ENCODE measurements at places on chromosomes 12 and 14. TPM values are rescaled to one million over a fixed set of nuclear protein-coding genes. Genes with fewer than 3 reads are reported as not detected.

SMAGP gene
- total RNA-seq, result 5.3 TPM

BEST3 gene
- not detected for total RNA-seq

RPL10L gene
- not detected for total RNA-seq

BEGAIN gene
- 0.23 TPM for total RNA-seq

CLEC1B gene
- total RNA-seq, result not detected

ADAMTS20 gene
- total RNA-seq, result not detected

MLXIP gene
- total RNA-seq, result 87.9 TPM

GPR33 gene
- total RNA-seq, result not detected

- no peak for DNase-seq
- H3K36me3 ChIP-seq, result no peaks in the 10 kb centered on the region
- peaks cover 16% of the 10 kb centered on the region for H3K27me3 ChIP-seq
- no peaks in the 10 kb centered on the region for H3K4me1 ChIP-seq
Observed at GRCh38 chr12:106584104-106585064, 1.6 kb downstream of the RFX4 start.

DNA sequence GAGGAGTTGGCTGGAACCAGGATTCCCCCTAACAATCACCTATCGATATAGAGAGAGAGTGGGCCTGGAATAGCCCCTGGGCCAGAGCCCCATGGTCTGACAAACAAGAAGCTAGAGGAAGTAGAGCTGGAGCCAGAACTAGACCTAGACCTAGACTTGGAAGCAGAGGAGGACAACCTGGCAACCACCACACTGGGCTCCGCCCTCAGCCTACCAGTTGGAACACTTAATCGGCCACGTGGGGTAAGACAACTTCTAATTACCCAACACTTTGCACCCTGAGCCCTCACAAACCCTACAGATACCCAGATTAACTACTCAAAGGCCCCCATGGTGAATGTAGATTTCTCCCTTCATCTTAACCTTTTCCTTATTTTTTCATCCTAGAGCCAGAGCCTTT lies 4.6 kb upstream of the PA2G4 start:
- H3K4me3 ChIP-seq, result no peak overlapping the region
- H3K36me3 ChIP-seq, result no peaks in the 10 kb centered on the region
- H3K27ac ChIP-seq, result no peak overlapping the region
- DNase-seq, result no peak
- H3K4me1 ChIP-seq, result peaks cover 25% of the 10 kb centered on the region

DNA sequence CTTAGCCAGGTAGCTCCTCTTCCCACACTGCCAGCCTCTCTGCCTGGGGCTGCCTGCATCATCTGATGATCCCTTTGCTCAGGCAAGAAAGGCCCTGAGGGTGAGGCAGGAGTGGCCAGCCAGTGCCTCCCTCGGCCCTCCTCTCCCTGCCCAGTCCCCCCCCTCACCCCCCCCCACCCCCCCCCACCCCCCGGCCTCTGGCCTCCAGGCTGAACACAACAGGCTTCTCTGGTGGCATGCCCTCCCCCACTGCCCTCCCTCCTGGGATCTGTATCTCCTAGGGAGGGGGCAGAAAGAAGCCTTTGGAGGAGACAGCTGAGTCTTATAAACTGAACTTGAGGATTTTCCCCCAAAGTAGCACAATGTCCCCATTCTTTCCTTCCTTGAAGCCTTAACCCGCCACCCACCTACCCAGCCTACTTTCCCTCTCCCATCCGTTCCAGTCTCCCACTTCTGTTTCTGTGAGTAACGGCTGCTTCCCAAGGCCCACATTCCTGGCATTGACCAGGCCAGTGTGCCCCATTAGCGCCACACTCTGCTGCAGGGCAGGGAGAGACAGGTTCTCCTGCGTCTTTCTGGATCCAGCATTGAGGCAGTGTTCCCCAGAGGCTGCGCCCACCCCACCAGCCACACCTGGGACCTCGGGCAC lies 82.1 kb downstream of the B4GALNT3 start:
- H3K4me3 ChIP-seq, result no peak overlapping the region
- peaks cover 41% of the 10 kb centered on the region for H3K27me3 ChIP-seq
- no peak for DNase-seq

DNA sequence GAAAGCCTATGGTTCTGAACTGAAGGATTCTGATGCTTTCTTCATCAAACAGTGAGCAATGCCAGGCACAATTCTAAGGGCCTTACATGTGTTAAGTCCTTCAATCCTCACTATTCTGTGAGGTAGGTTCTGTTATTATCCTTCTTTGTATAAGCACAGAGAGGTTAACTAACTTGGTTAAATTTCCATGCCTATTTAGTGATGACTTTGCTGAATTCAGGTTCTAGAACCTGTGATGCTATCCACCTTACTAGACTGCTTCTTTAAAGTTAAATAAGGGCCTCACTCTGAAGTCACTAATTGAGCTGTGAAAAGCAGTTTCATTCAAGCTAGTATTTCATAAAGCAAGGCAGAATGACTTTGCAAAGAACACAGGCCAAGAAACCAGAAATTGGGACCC lies 138.9 kb upstream of the PARP11 start:
- no peak for DNase-seq
- H3K27me3 ChIP-seq, result peaks cover 3% of the 10 kb centered on the region
- no peaks in the 10 kb centered on the region for H3K36me3 ChIP-seq
- no peak overlapping the region for H3K4me3 ChIP-seq
- no peaks in the 10 kb centered on the region for H3K4me1 ChIP-seq

- H3K27me3 ChIP-seq, result no peaks in the 10 kb centered on the region
- H3K4me1 ChIP-seq, result no peaks in the 10 kb centered on the region
- no peak for DNase-seq
- no peak overlapping the region for H3K27ac ChIP-seq
Observed at GRCh38 chr12:3217683-3218079, 140.5 kb downstream of the TSPAN9 start.

GRCh38 chr12:13179211-13180074 lies 17.1 kb upstream of the EMP1 start:
- no peaks in the 10 kb centered on the region for H3K36me3 ChIP-seq
- H3K4me3 ChIP-seq, result peak overlapping the region; percentile 29
- H3K27ac ChIP-seq, result peak overlapping the region; percentile 47
- H3K4me1 ChIP-seq, result peaks cover 13% of the 10 kb centered on the region

GRCh38 chr14:91957876-91958313 lies 10.4 kb upstream of the FBLN5 start:
- no peak overlapping the region for H3K27ac ChIP-seq
- DNase-seq, result no peak
- H3K27me3 ChIP-seq, result no peaks in the 10 kb centered on the region
- H3K4me1 ChIP-seq, result no peaks in the 10 kb centered on the region
- H3K4me3 ChIP-seq, result no peak overlapping the region

- no peaks in the 10 kb centered on the region for H3K36me3 ChIP-seq
- peaks cover 16% of the 10 kb centered on the region for H3K27me3 ChIP-seq
- no peak for DNase-seq
- peaks cover 3% of the 10 kb centered on the region for H3K4me1 ChIP-seq
- H3K27ac ChIP-seq, result no peak overlapping the region
Observed at GRCh38 chr14:91575469-91576208, 65.5 kb upstream of the PPP4R3A start.

- DNase-seq, result no peak
- no peak overlapping the region for H3K4me3 ChIP-seq
- no peaks in the 10 kb centered on the region for H3K4me1 ChIP-seq
- H3K27me3 ChIP-seq, result peaks cover 8% of the 10 kb centered on the region
- H3K36me3 ChIP-seq, result no peaks in the 10 kb centered on the region
Observed at GRCh38 chr14:88929656-88930436, 105.4 kb downstream of the TTC8 start.

DNA sequence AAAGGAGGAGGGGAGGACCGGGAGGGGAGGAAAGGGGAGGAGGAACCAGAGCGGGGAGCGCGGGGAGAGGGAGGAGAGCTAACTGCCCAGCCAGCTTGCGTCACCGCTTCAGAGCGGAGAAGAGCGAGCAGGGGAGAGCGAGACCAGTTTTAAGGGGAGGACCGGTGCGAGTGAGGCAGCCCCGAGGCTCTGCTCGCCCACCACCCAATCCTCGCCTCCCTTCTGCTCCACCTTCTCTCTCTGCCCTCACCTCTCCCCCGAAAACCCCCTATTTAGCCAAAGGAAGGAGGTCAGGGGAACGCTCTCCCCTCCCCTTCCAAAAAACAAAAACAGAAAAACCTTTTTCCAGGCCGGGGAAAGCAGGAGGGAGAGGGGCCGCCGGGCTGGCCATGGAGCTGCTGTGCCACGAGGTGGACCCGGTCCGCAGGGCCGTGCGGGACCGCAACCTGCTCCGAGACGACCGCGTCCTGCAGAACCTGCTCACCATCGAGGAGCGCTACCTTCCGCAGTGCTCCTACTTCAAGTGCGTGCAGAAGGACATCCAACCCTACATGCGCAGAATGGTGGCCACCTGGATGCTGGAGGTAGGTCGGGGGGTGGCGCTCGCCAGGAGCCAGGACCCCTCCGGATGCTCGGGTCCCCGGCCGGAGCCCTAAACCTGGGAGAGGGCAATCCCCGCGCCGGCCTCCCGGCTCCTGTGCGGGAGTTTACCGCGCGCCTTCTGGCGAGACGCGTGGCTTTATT lies at the start of gene CCND2:
Gene CCND2, plus strand, starts transcription at position 111 of the 744 bp plus-strand sequence. Its CDS starts 279 bp downstream, at position 390.
- no peaks in the 10 kb centered on the region for H3K27me3 ChIP-seq
- H3K36me3 ChIP-seq, result peaks cover 3% of the 10 kb centered on the region
- peak within 1 kb of the TSS; percentile 96 for H3K4me3 ChIP-seq
- peak; percentile 50 for DNase-seq

- no peaks in the 10 kb centered on the region for H3K4me1 ChIP-seq
- H3K36me3 ChIP-seq, result peaks cover 5% of the 10 kb centered on the region
- H3K4me3 ChIP-seq, result no peak overlapping the region
- no peaks in the 10 kb centered on the region for H3K27me3 ChIP-seq
Observed at GRCh38 chr12:122860040-122860853, 25.0 kb downstream of the HIP1R start.

DNA sequence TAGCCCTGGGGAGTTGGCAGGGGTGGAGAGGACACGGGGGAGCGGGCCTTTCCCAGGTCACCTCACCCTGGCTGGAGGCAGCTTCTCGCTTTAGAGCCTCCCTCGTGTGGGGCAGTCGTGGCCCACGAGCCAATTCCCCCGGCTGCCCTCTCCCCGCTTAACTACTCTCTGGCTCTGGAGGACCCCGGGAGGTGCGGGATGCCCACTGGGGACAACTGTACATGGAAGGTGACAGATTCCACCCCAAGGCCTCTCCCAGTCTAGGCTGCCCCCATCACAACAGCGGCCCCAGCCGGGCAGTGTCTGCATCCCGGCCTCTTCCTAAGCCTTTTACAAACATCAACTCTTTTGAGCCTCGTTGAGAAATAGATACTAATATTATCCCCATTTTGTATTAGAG lies 78.1 kb downstream of the KIF26A start:
- H3K36me3 ChIP-seq, result no peaks in the 10 kb centered on the region
- no peaks in the 10 kb centered on the region for H3K4me1 ChIP-seq
- H3K27me3 ChIP-seq, result peaks cover 45% of the 10 kb centered on the region
- no peak overlapping the region for H3K27ac ChIP-seq
- DNase-seq, result no peak

DNA sequence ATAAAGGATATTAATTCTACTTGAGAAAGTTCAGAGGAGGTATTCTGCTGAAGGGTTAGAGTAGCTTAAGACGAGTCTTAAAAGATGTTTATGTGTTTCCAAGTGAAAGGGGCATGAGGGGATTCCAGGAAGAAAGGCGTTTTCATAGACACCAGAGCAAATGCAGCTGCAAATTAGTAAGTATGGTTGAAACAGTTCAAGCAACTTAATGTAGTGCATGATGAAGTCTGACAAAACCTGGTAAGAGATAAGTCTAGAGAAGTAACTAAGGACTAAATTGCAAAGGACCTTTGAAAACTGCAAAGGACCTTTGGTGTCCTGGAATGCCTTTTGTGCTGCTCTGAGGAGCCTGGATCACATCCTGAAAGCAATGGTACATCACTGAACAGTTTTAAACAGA lies 11.5 kb downstream of the LUM start:
- no peak overlapping the region for H3K27ac ChIP-seq
- no peak overlapping the region for H3K4me3 ChIP-seq
- no peaks in the 10 kb centered on the region for H3K27me3 ChIP-seq

- H3K36me3 ChIP-seq, result no peaks in the 10 kb centered on the region
- no peak overlapping the region for H3K4me3 ChIP-seq
- no peaks in the 10 kb centered on the region for H3K27me3 ChIP-seq
- no peak overlapping the region for H3K27ac ChIP-seq
Observed at GRCh38 chr12:38689704-38690103, 215.7 kb downstream of the CPNE8 start.

GRCh38 chr14:29681316-29681715 lies 246.3 kb downstream of the PRKD1 start:
- H3K27me3 ChIP-seq, result no peaks in the 10 kb centered on the region
- no peaks in the 10 kb centered on the region for H3K36me3 ChIP-seq
- no peak for DNase-seq
- no peaks in the 10 kb centered on the region for H3K4me1 ChIP-seq
- no peak overlapping the region for H3K4me3 ChIP-seq
- H3K27ac ChIP-seq, result no peak overlapping the region

- H3K27me3 ChIP-seq, result peaks cover 2% of the 10 kb centered on the region
- no peak overlapping the region for H3K4me3 ChIP-seq
- H3K4me1 ChIP-seq, result no peaks in the 10 kb centered on the region
- no peaks in the 10 kb centered on the region for H3K36me3 ChIP-seq
- DNase-seq, result no peak
Observed at GRCh38 chr12:119460876-119461275, 126.3 kb downstream of the CCDC60 start.

DNA sequence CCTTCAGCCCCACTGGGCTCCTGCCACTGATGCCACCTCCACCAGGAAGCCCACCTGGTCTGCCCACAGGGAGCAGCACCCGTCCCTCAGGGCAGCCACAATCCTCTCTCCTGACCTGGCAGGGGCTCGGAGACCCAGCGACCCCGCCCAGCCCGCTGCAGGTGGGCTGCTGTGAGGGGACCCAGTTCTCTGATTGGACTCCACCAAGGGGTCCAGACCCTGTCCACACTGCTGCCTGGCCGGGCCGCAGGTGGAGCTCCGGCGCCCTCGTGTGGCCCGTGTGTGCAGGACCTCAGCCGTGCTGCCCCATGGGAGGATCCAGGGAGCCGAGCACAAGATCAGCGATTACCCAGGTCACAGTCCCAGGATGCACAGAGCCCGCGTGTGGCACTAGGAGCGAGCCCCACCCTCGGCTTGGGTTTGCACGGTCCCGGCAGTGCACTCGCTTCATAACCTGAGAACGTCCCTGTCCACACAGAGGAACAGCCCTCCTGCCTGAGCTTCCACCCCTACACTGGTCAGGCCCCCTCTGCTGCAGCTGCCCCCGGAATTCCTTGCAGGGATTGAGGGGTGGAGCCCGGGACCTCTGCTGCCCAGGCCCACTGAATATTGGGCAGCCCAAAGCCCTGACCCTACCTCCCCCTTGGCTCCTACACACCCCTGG lies 35.4 kb upstream of the TMEM179 start:
- H3K27ac ChIP-seq, result no peak overlapping the region
- peak; percentile 35 for DNase-seq
- H3K4me1 ChIP-seq, result no peaks in the 10 kb centered on the region
- H3K27me3 ChIP-seq, result peaks cover 53% of the 10 kb centered on the region

- H3K4me3 ChIP-seq, result no peak overlapping the region
- H3K27me3 ChIP-seq, result no peaks in the 10 kb centered on the region
- H3K27ac ChIP-seq, result no peak overlapping the region
- no peaks in the 10 kb centered on the region for H3K36me3 ChIP-seq
- DNase-seq, result no peak
Observed at GRCh38 chr12:109613649-109614455, 40.3 kb downstream of the MVK start.
